Bone marrow (tissue), 2 donors: ENCODE measurements at places on chromosomes 13 and 19.

DNA sequence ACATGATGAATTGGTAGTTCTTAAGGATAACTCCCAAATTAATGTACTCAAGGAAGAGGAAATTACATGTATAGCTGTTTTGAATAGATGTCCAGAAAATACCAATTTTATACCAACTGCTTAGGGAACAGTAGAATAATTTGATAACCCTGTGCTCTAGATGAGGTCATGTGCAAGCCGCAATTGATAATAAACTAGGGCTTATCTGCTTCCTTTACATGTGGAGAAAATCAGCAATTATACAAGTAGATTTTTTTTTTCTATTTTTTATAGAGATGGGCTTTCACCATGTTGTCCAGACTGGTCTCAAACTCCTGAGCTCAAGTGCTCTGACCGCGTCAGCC, 9.3 kb downstream of the TPT1 start:
- DNase-seq: no peak

GRCh38 chr19:34402074-34402600, 2.1 kb upstream of the PDCD2L start:
- no peak for DNase-seq

DNA sequence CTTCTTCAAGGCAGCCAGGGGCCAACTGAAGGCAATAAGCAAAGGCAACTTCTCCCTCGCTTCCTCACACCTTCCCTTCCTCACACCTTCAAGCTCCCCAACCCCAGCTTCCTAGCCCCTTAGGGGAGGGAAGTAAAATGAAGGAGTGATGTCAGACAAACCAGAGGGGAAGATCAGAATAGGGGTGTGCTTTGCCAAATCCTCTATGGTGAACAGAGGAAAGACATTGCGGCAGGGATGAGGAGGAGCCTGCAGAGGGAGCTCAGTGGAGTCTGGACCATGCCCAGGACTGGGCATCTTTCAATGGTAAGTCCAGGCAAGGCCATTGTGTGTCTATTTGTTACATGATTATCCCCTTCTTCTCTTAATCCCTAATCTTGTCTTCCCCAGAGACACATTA, 164.0 kb downstream of the TSHZ3 start:
- no peak for DNase-seq

- no peak for DNase-seq
Observed at GRCh38 chr13:113664751-113665596, 2.0 kb upstream of the GRK1 start.

DNA sequence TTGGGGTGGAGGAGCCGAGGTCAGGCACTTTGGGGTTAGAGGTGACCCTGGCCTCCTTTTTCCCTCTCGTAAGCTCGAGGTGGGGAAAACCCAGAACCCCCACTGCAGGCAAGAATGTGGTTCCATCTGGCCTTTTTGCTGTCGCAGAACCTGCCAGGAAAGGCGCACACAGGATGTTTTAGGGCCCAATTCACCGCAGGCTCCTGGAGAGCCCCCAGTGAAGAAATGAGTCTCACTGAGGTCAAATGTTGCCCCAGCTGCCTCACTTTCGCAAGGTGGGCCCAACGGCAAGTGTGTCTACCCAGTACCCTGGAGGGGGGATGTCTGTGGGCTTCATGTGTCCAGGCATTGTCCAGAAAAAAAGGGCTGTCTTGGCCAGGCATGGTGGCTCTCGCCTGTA, 61.8 kb downstream of the PEX11G start:
- no peak for DNase-seq

- DNase-seq: peak; percentile 13
Observed at GRCh38 chr19:19406878-19407632, 1.6 kb downstream of the GATAD2A start.

DNA sequence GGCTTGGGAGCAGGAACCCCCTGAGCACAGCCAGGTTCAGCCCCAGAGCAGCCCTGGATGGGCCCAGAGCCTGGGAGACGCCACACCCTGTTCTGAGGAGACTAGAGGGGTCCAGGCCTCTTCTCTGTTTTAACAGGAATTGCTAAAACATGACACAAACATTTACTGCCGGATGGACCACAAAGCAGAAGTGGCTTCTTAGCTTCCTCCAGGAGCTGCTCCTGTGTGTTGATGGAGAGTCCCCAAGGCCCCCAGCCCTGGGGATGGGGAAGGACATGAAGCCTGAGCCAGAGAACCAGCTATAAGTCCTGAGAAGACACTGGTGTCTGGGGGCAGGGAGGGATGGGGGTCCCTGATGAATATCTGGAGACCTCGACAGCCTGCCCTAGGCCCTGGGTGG, 14.6 kb downstream of the CEACAM3 start:
- DNase-seq: peak; percentile 61

DNA sequence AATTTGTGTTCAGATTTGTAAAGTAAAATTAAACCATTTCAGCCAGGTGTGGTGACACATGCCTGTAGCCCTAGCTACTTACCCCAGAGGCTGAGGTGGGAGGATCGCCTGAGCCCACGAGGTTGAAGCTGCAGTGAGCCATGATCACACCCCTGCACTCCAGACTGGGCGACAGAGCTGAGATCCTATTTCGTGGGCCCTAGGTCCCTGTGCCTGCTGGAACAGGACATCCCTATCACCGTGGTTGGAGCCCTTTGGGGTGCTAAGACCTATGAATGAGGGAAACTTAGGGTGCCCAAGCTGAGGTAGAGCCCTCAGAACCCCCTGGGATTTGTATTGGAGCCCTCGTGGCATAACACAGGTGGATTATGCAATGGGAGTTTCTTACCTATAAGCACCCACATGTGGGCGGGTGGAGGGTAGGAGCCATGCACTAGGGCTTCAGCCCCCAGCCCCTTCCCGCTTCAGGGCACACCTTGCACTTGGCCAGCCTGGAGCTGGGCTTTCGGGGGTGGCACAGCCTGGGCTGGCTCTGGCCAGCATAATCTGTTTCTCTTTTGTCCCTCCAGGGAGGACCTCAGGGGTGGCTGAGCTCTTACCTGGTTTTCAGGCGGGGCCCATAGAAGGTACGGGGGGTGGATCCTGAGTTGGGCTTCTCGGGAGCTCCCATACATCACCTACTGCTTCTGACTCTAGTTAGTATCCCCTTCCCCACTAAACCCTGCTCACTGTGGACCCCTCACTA, 7.2 kb upstream of the USF2 start:
- DNase-seq: no peak

DNA sequence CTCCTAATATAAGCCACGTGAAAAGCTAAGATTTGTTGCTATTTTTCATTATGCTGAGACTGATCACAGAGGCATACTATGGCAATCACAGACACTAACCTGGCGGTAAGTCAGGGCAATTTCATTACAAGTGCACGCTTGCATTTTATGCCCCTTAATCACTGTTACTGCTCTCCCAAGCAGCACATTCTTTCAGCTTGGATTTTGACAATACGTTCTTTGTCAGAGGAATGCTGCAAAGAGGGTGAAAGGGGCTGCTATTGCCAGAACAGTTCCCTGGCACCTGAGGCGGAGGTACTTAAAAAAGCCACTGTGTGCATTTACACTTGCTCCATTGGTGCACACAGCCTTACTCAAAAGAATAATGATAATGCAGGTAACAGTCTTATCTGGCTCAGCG, 346.6 kb downstream of the RFC3 start:
- DNase-seq: no peak

DNA sequence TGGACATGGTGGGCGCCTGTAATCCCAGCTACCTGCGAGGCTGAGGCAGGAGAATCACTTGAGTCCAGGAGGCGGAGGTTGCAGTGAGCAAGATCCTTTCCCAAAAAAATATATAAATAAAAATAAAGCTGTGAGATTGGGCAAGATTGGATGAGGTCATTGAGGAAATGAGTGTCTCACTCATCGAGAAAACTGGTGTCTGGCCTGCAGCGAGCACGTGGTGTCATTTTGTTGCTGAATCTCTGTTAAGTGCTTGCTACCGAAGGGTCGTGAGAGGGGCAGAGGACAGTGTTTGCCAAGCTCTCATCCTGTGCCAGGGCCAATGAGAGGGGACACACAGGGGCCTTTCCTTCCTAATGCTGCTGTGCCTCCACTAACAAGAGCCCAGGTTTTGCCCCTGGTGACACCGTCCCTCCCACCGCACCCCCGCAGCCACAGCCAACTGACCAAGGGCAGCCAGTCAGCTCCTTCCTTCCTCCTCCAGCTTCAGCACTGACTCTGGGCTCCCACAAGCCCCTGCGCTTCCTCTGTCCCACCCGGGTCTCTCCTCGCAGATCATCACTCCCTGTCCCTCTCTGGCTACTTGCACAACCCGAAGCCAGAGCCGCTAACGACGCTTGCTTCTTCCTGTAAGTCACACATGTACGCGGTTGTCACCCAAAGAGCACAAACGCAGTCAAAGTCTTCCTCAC, 3.2 kb downstream of the POLD1 start:
- peak; percentile 31 for DNase-seq

GRCh38 chr13:67438465-67438864, 208.3 kb upstream of the PCDH9 start:
- DNase-seq: no peak

- DNase-seq: no peak
Observed at GRCh38 chr13:77219401-77219800, 107.5 kb downstream of the MYCBP2 start.

DNA sequence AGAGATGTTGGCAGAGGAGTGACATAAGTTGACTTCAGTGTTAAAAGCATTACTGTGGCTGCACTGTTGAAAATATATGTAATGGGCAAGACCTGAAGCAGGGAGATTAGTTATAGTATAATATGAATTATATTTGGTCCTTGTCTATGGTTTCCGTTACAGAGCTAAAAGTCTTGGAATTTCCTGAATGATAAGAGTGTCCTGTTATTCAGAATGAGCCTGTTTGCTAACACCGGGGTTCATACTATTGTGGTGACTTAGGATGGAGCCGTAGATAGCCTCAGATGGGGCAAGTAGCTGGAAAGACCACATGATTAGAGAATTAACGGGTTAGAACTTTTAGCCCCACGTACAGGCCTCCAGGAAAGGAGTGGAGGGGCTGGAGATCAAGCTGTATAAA, 5.7 kb downstream of the USPL1 start:
- DNase-seq: no peak

GRCh38 chr13:93344048-93344705, 117.6 kb downstream of the GPC6 start:
- no peak for DNase-seq

DNA sequence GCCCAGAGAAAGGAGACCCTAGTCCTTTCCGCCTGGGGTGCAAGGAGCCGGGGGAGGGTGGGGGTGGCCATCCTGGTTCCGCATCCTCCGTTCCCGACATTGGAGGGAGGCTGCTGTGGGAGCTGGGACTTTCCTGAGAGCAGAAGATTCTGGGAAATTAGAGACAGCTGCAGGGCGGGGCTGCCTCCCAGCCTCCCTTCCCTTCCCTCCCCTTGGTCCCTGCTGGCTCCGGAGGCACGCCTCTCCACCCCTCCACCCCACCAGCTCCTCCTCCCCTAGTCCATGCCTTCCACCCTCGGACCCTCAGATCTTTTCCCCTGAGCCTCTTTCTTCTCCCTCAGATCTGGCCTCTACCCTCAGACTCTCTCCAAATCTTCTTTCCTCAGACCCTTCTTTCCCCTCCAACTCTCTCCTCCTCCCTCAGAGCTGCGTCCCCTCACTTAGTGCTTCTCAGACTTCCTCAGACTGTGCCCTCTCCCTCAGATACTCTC, 3.1 kb upstream of the BCL3 start:
- DNase-seq: no peak

DNA sequence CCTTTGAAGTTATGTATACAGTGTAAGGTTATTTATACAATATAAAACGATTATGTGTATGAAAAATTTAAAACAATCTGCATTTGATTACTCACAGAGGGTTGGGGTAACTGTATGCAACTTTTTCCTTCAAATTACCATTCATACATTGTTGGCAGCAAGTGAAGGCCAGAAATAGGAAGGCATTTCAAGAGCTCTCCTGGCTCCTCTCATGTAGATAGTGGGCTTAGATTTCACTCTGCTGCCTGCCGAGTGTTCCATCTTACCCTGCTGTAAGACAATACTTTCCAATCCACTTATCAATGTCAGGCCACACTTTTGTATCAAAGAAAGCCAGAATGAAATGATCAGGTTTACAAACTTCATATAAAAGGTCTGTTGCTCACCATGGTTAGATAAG, 245.2 kb downstream of the DNAJC15 start:
- DNase-seq: no peak

DNA sequence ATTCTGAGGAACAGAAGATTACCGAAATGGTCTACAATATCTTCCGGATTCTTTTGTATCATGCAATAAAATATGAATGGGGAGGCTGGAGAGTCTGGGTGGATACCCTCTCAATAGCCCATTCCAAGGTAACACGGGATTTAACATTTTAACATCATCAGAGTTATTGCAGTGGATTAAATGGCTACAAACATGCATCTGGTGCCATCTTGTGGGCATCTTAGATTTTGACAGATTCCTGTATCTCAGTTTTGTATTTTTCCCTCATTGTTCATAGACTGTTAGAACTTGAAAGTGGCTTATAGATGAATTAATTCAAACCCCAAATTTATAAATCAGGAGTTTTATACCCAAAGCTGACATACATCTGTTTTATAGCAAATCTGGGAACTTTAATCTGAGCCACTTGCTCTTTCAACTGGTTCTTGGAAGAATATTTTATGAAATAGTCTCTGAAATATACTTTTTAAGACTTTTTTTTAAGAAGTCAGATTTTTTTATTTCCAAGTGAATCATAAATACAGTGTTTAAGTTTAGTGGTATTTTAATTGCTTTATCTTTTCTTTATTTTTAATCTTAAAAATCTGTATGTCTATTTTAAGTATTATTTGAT, 215.2 kb downstream of the NBEA start:
- no peak for DNase-seq

DNA sequence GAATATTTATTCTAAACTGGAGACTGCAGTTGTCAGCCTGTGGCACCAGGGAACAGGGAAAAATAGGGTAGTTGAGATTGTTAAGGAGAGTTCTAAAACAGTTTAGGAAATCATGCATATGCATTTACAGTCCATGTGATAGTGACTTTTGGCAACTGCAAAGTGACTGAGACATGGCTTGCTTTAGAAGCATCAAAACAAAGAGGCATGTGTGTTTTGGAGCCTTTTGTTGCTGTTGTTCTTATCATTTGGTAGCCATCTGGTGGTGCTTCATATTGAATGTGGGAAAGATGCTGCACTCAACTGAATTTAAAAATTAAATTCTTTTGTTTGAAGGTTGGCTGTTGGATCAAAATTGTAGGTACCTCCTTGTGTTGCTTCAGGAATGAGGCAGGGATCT, 10.2 kb upstream of the EBPL start:
- DNase-seq: no peak

DNA sequence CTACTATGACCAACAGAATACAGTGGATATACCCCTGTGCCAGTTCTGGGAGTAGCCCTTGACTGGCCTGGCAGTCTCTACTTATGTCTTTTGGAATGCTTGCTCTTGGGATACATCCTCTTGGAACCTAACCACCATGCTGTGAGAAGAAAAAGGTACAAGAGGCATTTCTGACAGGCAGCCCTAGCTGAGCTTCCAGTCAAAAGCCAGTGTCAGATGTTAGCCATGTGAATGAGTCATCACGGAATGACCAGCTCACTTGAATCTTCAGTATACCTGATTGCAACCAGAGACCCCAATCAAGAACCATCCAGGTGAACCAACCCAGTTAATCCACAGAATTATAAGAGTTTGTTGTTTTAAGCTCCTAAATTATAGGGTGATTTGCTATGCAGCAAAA, 4.1 kb downstream of the CCDC169 start:
- DNase-seq: no peak

GRCh38 chr13:40433577-40433976, 232.9 kb downstream of the FOXO1 start:
- no peak for DNase-seq

GRCh38 chr19:13118424-13119193, 545 bp downstream of the NACC1 start:
- no peak for DNase-seq
